ENCODE measurements at places on chromosomes 2 and 18.

DNA sequence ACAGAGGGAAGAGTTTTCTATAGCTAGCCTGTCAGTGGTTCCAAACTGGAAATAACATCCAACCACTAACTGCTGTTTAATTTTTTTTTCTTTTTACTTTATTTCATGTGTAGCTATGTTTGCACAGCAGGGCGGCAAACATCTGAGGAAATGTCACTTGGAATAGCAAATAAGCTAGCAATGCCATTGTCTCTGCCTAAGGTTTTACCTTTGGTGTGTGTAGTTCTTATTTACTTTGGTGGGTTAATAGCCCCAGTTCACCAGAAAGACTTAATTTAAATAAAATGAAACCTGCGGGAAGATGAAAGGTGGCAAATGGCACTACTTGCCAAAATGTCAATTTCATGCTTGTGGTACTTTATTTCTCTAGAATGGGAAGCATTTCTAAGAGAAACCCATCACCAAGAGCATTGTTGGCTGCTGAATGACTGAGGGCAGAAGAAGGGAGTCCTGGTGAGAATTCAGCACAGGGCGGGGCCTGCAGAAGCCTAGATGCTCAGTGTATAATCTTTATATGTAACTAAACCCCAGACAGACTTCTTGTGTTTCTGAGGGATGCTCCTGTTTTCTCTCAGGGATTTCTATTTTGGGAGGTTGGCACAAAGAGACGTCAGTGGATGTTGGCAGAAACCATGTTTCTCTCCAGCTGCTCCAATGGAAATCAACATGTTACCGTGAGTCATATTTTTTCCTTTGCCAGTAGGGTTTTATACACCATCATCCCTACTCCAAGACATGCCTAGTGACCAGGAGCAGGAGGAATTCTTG lies 300.4 kb upstream of the NT5C1B start:
- DNase-seq: no peak

- DNase-seq: no peak
Measured at GRCh38 chr2:219112651-219113338, 47.8 kb downstream of the NHEJ1 start.

GRCh38 chr18:2114289-2114688 lies 457.0 kb downstream of the METTL4 start:
- no peak for DNase-seq

GRCh38 chr18:3554811-3555427 lies 104.9 kb downstream of the TGIF1 start:
- no peak for DNase-seq

- DNase-seq: no peak
Measured at GRCh38 chr2:102834523-102835273, 72.9 kb downstream of the TMEM182 start.

Data from HuH-7.5 (cell line).